ENCODE measurements at places on chromosomes 1 and 21.

DNA sequence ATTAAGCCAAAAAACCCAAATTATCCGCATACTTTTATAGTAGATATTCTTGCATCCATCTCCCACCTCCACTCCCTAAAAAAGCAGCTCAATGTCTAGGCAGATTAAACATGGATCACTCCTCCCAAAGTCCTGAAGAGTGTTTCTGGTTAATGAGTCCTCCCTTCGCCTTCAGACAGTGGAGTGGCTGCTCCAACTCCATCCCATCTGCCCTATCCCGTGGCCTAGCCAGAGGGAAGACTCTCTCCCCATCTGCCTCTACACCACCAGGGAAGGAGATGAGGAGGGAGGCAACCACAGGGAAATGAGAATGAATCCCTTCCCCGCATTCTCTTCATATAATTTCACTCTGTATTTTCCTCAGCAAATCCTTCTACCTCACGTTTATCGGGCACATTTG, 103.8 kb downstream of the SLC45A1 start:
- no peak for DNase-seq

DNA sequence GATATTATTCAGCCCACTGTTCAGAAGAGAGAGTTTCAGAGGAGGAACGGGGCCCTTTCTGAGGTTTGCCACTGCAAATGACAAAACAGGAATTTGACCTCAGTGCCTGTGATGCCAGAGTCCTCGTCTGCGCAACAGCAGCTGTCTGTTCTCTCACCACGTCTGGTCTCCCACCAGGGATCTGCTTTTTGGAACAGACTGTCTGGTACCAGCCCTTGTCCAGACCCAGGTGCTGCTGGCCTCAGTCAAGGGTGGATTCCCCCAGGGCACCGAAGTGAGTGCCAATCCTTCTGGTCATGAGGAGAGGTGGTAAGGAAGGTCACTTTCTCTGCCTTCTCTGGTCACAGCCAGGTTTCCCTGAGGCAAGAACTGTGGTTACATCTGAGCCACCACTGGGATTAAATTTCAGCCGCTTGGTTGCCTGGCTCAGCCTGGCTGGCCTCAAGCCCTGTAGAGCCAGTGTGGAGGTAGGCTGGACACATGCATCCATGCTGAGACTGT, 2.3 kb upstream of the BCAN start:
- DNase-seq = no peak

- DNase-seq = no peak
Observed at GRCh38 chr1:99634971-99635624, 10.8 kb upstream of the PALMD start.

DNA sequence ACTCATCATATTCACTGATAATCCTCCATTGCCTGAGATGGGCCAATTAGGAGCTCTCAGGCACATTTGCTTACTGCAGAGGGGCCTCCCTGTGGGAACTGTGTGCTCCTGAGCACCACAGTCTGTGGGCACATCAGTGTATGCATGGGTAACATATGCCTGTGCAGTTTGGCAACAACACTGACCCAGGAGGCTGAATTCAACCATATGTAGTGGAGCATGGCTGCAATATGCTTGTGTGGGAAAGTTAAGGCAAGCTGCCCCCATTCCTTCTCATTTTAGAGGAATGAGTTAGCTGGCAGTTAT, 11.8 kb upstream of the FMOD start:
- no peak for DNase-seq

- DNase-seq = no peak
Observed at GRCh38 chr1:192858456-192858855, 49.6 kb downstream of the RGS2 start.

GRCh38 chr1:95115708-95116137, 1.4 kb upstream of the TLCD4 start:
- DNase-seq = no peak

GRCh38 chr1:241883159-241883558, 35.2 kb downstream of the EXO1 start:
- no peak for DNase-seq

DNA sequence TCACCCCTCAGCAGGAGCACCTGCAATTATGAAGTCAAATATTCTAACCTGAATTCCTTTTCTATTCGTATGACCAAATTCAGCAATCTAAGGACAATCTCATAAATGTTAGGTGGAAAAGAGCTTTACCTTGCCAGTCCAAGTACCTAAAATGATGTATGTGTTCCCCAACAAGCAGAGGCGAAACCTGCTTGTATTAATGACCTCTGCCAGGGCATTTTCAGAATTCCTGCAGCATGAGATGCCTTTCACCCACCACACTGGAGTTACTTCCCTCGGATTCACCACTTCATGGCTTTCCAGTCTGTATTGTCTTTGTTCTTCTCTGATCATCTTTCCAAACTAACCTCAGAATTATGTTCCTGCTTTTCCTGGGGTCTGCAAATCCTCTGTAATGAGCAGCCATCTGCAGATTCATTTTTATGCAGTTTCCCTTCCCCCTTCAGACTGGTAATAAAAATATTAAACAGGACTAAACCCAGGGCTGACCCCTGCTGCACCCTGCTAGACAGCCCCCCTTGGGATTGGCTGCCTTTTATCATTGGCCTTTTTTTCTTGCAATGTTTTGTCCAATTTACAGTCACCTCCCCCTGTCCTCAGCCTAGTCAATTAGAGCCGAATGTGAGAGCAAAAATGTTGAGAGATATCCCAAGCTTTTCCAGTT, 26.6 kb upstream of the CASQ2 start:
- no peak for DNase-seq

DNA sequence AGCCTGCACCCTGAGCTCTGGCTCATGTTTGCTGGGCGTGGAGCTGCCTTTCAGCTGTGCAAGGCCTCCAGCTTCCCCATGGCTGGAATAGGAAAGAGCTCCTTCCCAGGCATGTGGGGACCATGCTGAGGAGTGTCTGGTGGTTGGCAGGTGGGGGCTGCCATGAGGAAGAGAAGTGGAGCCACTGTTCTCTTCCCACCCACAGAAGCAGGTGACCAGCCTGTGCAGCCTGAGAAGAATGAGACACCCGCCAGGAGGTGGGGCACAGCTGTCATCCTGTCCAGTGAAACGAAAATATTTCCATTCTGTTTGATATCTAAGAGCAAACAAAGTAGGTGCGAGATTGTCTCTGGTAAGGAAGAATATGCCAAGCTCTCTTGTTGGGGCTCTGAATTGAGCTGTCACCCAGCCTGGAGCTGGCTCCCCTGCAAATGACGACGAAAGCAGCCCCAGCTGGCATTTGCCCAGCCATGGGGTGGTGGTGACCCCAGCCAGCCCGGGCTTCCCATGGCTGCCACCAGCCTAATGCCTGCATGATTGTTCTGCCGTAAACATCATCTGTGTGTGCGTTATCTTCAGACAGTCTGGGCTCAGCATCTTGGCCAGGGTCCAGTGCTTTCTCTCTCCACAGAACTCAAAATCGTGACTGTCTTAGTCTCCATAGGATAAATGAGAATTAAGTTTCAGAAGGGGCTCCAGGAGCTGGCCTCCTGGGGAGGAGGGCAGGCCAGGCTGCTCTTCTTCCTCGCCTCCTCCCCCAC, 429.8 kb upstream of the VAMP3 start:
- no peak for DNase-seq

GRCh38 chr1:200157715-200158114, 130.2 kb downstream of the NR5A2 start:
- DNase-seq = no peak

DNA sequence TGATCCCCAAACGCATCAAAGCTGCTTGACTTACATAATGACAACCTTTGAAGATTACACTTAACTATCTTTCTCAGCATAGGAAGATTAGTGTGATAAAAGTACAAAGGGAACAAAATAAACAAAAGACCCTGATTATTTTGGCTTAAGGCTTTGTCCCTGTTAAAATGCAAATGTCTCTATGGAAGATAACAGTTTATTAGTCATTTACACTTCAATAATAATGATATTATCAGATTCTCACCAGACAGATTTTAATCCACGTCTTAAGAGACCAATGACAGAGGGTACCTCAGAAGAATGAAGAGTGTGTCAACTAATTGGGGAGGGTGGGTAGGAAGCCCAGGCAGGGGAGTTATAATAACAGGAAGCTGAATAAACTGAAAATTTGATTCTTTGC, 510.4 kb upstream of the PTBP2 start:
- DNase-seq = no peak

DNA sequence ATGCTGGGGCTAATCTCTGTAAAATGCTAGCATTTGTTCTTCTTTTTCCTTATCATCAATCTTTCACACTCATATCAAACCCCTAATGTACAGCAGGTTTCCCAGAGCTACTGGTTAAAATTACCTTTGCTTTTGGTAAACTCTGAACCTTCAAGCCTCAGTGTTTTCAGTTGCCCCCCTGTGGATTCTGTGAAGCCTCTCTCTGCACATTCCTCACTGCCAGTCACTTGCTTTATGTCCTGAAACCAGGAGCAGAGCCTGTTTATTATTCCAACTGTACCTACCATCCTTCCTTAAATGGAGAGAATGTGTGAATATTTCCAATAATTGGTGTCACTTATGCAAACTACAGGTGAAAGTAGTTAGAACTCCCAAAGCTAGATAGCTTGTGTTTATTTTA, 134.2 kb downstream of the NEK7 start:
- DNase-seq = no peak

GRCh38 chr1:161359291-161359690, 8.4 kb downstream of the CFAP126 start:
- DNase-seq = no peak

DNA sequence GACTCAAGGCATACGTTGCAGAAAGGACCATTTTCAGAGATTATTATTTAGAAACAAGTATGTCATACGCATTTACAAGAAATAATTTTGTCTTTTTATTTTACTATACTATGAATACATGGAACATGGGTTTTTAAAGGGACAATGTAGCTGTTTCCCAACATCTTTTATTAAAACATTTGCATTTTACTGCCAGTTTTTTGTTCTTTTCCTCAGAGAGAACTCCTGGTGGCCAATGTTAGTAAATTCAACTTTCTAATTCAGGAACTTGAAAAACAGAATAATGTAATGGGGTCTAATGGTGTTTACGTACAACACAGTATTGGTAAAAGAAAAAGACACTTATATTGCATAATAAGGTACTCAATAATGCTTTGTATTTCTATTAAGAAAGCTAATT, 14.9 kb downstream of the PRDM2 start:
- DNase-seq = no peak

- DNase-seq = no peak
Observed at GRCh38 chr1:229217716-229218115, 53.2 kb upstream of the RAB4A start.

- DNase-seq = peak; percentile 31
Observed at GRCh38 chr1:119554183-119554582, 47.2 kb downstream of the HSD3B1 start.

GRCh38 chr1:203180611-203181330, 5.1 kb upstream of the MYBPH start:
- DNase-seq = no peak

DNA sequence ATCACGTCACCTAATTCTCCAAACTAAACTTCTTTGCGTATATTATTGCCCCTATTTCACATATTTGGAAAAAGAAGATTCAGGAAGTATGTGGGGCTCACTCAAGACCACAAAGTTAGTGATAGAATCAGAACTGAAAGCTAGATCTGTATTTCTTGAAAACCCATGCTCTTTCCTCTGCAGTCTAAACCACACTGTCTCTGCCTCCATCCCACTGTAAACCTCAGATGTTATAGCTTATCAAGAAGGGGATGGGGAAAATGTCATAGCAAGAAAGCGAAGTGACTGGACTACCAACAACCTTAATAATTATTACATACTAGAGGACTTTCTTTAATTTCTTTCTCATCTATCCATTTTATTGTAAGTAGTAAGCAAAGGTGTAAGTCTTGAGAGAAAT, 257.7 kb upstream of the SGIP1 start:
- DNase-seq = no peak

GRCh38 chr21:19523061-19523460, 1119.5 kb upstream of the TMPRSS15 start:
- DNase-seq = no peak

DNA sequence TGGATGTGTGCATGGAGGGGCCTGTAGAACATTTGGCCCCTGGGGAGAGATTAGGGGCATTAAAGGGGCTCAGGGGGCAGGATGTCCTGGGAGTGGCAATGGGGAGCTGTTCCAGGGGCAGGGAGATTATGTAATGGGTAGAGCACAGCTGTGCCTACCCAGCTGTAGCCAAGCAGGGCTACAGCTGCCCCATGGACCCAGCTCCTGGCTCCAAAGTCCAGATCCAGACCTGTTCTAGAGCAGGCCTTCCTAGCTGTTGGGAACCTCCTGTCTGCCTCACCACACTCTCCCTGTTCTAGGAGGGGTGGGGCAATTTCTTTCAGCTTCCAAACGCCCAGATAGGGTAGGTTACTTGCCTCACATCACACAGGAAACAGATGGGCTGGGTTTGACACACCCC, 5.6 kb downstream of the RPS6KA1 start:
- no peak for DNase-seq

GRCh38 chr1:154157520-154158306, 2.8 kb upstream of the NUP210L start:
- no peak for DNase-seq

GRCh38 chr1:235199441-235199840, 38.4 kb upstream of the RBM34 start:
- DNase-seq = no peak

GRCh38 chr1:10888791-10889649, 92.6 kb upstream of the CASZ1 start:
- no peak for DNase-seq

DNA sequence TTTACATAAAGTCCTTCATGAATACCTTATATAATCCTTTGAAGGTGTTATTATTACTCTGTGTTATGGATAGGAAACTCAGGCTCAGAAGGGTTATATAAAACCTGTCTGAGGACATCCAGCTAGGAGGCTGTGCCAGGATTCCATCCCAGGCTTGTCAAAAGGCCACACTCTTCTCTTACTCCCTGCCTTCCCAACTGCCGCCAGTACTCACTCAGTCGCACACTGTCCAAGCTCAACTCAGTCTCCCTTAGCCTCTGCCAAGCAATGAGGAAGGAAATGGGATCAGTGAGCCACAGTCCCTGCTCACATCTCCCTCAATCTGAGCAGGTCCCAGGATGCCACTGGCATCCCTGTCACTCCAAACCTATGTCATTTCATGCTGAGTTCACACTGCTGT, 94.4 kb downstream of the NAV1 start:
- DNase-seq = no peak

GRCh38 chr1:224528900-224529299, 87.2 kb upstream of the CNIH3 start:
- DNase-seq = no peak
